ENCODE measurements at places on chromosomes 11 and 22.

DNA sequence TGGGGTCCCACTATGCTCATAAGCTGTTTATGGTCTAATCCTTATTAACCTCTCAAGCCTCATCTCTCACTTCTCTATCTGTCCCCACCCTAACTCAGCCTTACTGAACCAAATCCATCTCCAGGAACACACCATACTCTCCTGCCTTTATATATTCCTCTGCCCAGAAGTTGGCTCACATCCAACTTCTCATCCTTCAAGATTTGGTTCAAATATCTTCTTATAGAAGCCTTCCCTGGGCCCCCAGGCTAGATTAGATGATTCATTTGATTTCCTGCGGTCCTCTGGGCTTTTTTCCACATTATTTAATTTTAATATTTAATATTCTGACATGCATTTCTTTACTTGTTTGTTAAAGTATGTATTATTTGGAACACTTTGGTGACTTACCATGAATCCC is 23.2 kb downstream of the MEI1 start:
- DNase-seq, result no peak

DNA sequence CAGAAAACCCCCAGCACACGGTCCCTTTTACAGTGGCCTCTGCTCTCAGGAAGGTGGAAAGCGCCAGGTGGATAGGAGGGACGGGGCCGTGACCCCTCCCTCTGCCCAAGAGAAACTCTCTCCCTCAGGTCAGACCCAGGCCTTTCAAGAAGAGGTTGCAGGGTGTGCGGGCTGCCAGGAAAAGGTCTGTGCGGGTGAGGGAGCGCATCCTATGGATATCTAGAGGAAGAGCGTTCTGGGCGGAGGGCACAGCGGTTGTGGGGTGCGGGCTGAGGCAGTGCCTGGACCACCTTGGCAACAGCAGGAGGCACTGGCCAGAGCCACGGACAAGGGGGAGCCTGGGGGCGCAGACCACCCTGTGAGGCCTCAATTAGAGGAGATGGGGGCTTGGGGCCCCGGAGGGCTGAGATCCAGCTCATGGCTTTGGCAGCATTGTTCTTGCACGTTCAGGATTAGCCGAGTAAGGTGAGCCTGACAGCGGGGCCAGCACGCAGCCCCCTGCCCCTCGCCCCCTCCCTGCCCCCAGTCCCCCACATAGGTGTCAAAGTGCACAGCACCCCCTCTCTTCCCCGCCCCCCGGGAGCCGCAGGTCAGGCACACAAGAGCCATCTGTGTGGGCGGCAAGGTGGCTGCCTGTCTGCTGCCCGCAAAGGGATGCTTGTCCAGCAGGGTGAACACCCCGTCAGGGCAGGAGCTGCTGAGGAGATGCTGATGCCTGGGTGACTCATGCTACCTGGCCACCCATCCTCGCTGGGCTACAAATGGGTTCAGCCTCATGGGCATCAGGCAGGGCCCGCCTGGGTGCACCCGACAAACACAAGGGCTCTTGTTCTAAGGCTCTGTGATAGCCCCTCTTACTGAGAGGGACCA is 92.8 kb upstream of the KCNQ1OT1 start:
- no peak for DNase-seq

DNA sequence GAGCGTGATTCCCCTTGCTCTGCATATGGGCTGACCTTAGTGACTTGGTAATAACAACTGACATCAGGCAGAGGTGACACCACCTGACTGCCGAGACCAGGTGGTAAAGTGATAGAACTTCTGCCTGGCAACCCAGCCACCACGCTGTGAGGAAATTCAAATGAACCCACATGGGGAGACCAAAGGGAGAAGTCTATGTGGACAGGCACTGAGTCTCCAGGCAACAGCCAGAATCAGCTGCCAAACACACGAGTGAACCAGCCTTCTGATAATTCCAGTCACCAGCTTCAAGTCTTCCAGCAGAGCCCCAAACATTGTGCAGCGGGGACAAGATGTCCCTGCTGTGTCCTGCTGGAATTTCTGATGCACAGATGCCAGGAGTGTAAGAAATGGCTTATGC is 29.7 kb downstream of the SPATA19 start:
- no peak for DNase-seq

DNA sequence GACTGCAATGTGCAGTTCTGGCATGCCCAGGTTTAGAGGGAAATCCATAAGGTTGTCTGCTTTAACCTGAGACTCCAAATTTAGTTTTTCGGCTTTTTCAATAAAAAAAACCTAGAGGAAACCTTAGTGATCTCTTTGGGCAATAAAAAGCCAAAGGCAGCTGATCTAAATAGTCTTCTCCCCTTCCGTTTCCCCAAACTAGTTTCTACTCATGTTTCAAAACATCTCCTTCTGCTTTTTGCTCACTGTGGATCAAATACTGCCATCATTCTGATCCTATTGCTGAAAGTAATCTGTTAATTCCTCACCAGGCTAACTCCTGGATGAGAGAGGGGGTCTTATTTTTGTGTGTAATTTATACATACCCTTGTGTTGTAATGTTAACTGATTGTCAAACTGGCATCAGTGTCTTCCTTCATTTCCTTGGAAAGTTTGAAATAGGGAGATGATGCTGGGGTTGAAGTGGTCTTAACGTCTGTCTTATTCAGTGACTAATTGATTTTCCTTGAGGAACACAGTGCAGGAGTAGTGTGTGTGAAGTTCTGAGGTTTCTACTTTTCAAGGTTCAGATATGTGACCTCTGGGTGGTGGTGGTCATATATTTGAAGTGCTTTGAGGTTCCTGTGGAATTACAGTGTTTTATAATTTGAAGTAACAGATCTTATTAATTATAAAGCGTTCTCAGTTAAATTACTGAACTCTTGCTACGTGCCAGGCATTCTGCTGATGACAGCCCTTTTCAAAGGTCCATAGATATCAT is 55.0 kb downstream of the ARHGAP42 start:
- no peak for DNase-seq

GRCh38 chr22:44221710-44222475 is 41.2 kb downstream of the PARVG start:
- DNase-seq, result no peak

DNA sequence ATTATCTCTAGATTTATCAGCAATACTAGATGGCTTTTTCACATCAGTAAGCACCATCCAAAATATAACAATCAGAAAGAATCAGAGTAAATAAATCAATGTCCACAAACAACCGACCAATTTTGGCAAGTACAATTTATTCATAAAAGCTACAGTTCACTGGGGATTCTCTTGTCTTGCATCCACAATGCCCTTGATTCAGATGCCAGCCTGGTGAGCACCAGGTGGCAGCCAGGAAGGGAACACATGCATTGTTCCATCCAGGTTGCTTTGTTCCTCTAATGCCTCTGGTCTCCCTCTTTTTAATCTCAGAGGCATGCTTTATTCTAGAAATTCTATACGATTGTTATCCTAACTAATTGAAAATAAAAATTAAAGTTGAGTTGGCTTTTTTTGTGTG is 242.1 kb upstream of the KIRREL3 start:
- DNase-seq, result no peak

DNA sequence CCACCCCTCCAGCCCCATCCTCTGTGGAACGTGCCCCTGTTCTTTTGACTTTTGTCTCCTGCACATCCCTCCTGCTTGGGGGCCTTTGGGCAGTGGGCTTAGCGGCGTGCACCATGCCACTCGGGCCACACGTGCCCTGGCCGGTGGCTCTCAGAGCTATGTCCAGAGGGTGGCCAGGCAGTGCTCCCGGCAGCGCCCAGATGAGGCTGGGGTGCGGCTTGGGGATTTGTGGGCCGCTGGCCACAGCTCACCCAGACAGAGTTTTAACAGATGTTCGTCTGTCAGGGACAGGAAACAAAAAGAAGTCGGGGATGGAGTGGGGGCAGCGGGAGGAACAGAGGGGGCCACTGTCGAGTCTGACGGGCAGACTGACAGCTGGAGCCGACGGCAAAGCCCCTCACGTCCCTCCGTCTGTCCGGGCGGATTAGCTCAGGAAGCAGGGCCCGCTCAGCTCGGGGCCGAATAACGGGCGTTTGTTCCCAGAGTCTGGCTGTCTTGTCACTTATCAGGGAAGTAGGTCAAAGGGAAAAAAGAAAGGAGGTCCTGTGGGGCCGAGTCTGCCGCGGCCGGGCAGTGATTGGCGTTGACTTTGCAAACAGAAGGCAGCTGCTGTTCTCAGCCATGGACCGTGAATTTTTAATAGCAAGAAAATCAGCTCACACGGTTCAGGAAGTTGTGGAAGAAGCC is 61.6 kb downstream of the LRP5 start:
- DNase-seq, result no peak

DNA sequence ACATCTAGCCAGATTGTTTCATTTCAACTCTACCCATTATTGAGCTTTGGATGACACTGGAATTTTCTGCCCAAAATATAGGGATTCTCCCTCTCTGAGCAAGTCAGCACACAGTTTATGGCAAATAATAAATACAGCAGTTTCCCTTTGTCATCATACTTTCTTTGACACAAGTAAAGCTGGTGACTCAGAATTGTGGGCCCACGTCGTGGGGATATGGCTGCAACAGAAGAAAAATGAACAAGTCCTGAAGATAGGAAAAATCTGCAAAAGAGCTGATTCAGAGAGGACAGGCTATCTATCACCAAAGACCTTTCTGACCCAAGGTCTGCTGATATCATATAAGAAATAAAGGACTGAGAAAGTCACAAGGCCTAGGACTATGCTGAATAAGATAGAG is 236.3 kb upstream of the ZC3H12C start:
- DNase-seq, result no peak

DNA sequence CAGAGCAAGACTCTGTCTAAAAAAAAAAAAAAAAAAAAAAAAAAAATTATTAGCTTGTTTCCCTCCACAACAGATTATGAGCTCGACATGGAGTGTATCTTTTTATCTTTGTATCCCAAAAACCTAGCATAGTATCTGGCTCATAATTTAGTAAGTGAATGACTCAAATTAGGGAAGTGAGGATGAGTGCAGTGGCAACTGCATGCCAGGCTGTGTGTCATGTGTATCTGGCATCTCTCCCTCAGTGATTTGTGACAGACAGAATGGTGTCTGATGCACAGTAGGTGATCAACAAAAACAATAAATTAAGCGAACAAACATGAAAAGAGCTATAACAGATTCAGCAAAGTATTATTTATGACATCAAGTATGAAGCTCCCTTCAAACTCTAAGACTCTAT is 7.2 kb downstream of the STK33 start:
- DNase-seq, result no peak

DNA sequence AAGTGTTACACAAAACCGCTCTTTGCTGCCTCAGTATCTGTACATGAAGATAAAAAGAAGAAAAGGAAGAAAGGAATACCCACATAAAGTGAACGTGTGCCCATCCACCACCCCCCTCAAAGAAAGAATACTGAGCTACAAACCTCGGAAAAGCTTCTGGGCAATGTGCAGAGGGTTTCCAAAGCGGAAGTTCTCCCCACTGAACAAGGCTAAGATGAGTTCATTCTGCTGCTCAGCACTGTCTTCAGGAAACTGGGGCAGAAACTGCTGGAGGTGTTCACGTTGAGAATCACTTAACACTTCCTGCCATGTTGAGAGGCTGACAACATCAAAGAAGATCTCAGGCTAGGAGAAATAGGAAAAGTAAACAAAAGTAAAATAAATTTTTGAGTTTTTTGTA is 6.9 kb downstream of the NFRKB start:
- no peak for DNase-seq

DNA sequence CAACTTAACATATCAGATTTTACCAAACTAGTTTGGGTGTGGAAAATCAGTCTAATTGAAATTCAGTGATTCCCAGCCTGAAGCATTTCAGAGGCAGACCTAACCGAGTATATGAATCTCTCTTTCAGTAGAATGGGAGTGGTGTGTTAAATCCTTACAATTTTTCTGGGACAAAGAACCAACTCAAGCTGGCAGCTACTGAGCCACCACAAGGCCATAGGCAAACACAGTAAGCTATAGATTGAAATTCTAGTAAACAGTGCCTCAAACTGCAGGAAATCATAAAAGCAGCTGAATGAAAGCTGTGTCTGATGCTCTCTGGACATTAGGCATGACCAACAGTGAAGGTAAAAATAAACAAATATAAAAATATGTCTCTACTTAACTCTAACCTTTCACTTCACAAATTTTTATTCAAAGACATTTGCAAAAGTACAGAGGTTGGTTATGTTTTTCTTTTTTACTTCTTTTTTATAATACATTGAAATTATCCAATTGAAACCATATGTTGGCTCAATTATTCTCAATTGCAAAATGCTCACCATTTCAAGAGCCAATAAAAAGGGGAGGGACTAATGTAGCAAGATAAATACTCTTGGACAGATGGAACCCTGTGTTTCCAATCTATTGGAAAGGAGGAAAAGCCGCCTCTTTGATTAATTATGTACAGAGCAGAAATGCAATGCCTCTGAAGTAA is 35.8 kb upstream of the FIBIN start:
- DNase-seq, result no peak

- DNase-seq, result no peak
Observed at GRCh38 chr22:36106910-36107309, 53.6 kb downstream of the APOL3 start.

DNA sequence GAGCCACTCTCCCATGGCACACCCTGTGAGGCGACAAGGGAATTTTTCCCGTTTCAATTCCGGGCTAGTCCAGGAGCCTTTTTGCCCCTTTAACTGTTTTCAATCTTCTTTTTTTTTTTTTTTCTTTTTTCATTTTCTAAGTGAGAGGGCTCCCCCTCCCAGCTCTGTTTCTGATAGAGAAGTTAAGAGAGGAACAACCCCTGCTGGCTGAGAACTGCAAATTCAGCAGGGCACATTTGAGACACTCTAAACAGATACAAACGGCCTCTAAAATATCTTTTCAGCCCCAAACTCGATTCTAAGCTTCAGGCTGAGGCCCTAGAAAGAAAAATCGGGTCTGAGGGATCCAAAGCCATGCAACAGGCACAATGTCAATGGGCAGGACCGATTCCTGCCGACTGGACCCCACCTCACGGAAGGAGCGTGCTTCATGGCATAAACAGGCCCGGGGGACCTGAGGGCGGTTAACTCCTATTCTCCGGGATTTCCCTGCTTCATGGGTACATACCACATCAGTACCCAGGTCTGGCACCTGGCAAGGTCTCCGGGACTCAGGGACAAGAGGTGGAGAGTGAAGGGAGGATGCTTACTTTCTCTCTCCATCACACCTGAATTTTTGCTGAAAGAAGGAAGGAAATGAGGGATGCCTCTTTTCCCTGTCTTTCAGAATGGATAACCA is 627.5 kb downstream of the BUD13 start:
- DNase-seq, result no peak

GRCh38 chr11:38759394-38759793 is 2161.4 kb upstream of the RAG2 start:
- no peak for DNase-seq

GRCh38 chr11:367956-368413 is 1.3 kb upstream of the B4GALNT4 start:
- DNase-seq, result no peak

GRCh38 chr22:37462983-37463382 is 23.2 kb downstream of the MFNG start:
- DNase-seq, result peak; percentile 31

- no peak for DNase-seq
Observed at GRCh38 chr22:39078329-39078728, 1.3 kb downstream of the APOBEC3G start.
